Omental fat pad (tissue), 4 donors: ENCODE measurements at places on chromosomes 1 and 21.

- DNase-seq = no peak
Measured at GRCh38 chr1:221439747-221440501, 302.0 kb downstream of the DUSP10 start.

DNA sequence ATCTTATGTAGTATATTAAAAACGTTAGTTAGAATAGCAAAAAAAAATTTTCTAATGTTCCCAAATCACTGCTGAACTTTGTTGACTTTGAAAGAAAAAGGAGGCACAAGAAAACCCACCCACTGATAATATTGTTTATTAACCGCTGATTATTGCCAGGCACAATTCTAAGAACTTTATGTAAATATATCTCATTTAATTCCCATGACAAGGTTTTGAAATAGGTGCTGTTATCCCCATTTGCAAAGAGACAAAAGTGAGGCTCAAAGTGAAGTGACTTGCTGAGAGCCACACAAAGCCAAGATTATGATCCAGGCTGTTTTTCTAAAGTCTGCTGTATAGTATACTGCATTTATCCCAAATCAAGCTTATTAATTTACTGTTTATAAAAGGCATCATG is 56.4 kb downstream of the SASS6 start:
- no peak for DNase-seq

DNA sequence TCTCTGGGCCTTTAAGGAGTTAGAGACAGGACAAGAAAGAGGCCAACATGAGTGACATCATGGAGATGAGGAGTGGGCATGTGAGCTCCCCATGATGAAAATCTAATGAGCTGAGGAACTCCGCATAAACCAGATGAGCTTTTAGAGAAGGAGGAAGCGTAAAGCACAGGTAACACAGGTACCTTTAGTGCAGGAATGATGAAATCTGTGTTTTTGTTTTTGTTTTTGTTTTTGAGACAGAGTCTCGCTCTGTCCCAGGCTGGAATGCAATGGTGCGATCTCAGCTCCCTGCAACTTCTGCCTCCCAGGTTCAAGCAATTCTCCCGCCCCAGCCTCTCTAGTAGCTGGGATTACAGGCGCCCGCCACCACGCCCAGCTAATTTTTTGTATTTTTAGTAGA is 12.7 kb upstream of the FAM89A start:
- DNase-seq = no peak

- DNase-seq = no peak
Measured at GRCh38 chr1:61447106-61447967, 277.6 kb downstream of the TM2D1 start.

DNA sequence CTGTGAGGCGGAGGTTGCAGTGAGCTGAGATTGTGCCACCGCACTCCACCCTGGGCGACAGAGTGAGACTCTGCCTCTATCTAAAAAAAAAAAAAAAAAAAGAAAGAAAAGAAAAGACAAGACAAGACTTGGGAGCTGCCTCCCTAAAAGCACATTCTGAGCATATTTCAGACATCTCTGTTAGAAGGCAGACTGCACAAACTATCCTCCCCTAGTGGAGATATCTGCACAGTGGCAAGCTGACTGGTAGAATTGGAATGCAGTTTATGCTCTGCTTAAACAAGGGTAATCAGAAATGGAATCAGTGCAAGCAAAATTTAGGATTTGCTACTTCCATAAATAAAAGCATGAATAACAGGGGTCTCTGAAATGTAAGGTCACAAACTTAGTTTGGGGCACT is 31.8 kb downstream of the GNG4 start:
- DNase-seq = no peak
